Pulmonary artery endothelial cell (primary cell): ENCODE measurements at places on chromosomes 5 and 9.

DNA sequence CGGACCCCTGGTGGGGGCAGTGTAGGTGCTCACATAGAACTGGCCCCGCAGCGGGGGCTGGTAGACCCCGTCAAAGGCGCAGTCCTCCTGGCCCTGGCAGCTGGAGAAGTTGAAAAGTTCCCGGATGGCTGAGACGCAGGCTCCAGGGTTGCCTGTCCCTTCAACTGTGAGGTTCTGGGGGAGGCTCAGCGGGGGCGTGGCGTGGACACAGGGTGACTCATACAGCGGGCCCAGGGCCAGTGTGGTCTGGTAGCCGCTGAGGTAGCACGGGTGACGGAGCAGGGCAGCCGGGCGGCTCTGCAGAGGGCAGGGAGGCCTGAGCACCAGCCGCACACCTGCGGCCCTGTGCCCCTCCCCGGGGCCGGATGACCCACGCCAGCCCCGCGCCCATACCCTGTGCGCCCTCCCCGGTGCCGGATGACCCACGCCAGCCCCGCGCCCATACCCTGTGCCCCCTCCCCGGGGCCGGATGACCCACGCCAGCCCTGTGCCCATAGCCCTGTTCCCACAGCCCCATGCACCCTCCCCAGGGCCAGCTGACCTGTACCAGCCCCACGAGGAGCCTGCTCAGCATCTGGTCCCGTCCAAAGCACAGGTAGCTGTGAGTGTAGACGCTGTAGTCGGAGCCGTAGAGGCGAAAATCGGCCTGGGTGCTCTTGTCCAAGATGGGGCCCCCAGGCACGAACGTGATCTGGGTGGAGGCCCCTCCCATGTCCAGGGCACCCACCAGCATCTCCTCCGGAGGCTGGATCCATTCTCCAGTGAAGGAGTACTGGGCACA, 5.0 kb downstream of the ENTPD8 start:
- peak; percentile 32 for DNase-seq

DNA sequence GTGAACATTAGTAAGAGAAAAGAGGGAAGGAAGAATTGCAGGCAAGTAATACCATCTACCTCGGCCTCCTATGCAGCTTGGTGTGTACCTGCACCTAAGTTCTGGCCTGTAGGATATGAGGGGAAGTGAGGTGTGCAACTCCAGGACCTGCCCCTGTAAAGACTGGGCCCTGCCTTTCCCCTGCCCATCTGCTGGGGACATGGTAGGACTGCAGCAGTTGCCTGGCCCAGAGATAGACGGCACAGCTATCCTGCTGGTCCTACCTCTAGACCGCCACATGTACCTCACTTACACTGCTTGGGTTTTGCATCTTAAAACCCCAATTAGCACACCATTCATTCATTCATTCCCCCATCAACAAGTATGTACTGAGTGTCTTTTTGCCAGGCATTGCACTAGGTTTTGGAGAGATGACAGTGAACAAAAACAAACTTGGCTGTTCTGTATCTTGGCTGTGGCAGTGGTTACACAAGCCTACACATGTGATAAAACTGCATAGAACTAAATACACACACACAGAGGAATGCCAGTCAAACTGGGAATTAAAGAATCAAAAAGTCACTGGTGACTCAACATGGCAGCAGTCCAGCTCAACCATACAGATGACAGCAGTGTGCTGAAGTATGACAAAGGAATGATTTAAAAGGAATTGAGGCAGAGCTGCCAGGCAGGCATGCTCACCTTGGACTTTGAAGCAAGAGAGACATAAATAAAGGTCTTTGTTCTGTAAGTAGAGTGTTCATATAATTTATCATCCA, 23.3 kb upstream of the MGAT1 start:
- no peak for DNase-seq

- no peak for DNase-seq
These were observed 164.2 kb downstream of the AUH start for GRCh38 chr9:91197232-91198181.

DNA sequence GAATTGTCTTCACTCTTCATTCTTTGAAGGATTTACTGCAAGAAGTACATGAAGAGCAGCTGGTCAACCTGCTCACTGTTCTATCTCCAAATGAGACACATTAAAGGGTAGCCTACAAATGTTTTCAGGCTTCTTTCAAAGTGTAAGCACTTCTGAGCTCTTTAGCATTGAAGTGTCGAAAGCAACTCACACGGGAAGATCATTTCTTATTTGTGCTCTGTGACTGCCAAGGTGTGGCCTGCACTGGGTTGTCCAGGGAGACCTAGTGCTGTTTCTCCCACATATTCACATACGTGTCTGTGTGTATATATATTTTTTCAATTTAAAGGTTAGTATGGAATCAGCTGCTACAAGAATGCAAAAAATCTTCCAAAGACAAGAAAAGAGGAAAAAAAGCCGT, 37.6 kb downstream of the FXN start:
- no peak for DNase-seq

GRCh38 chr9:95462249-95463147, 54.3 kb downstream of the PTCH1 start:
- peak; percentile 41 for DNase-seq

GRCh38 chr5:10499776-10500175, 58.1 kb downstream of the ROPN1L start:
- no peak for DNase-seq

DNA sequence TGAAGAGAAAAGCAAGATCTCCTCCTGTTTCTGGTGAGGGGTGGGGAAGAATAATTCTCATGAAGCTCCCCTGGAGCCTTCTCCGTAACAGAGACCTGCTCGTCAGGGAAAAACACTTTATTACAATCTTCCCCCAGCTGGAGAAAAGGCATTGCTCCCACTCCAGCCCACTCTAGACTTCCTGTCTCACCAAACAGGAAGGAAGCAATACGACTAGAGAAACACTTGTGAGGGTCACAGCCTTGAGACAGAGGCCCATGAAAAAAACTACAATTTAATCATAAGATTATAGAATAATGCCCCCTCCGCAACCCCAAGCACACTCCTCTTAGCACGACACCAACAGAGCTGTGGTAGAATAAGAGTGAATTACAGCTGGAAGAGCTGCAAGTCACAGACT, 197.2 kb upstream of the S1PR3 start:
- DNase-seq: no peak

- no peak for DNase-seq
These were observed 338.9 kb downstream of the EFNA5 start for GRCh38 chr5:107331882-107332281.

DNA sequence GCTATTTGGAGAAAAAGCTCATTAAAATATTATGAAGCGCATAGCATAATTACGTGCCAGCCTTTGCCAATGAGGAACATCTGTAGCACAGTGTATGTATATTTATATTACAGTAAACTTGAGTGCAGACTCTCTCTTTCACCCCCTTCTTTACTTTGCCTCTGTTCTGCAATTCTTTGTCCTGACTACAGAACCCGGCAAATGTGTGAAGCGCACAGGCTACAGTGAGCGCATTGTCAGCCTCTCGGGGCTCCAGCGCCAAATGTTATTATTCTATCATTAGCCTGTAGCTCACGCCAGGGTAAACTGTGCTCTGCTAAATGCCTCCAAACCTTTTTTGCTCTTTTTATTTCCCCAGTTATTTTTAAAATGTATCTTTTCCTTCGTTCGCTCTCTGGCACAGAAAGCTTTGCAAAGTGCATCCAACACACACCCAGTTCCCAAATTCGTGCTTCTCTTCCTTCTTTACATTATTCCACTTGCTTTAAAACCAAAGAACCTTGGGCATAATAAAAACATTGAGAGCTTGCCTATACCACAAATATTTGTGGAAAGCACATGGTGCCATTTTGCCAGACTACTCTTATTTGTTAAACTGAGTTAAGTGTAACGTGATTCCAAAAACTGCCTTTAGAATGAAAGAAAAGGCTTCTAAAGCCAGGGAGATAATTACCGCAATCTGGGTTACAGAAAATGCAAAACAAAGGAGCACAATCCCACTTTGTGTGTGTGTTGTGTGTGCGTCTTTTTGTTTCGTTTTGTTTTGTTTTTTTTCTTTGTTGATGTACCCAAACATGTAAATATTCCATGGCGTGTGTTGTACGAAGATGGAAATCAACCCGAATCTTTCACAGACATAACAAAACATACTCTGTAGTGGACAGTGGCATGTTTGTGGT, 164.1 kb upstream of the MPDZ start:
- DNase-seq: no peak

- DNase-seq: peak; percentile 97
These were observed 79.0 kb downstream of the GLDC start for GRCh38 chr9:6566409-6567139.

DNA sequence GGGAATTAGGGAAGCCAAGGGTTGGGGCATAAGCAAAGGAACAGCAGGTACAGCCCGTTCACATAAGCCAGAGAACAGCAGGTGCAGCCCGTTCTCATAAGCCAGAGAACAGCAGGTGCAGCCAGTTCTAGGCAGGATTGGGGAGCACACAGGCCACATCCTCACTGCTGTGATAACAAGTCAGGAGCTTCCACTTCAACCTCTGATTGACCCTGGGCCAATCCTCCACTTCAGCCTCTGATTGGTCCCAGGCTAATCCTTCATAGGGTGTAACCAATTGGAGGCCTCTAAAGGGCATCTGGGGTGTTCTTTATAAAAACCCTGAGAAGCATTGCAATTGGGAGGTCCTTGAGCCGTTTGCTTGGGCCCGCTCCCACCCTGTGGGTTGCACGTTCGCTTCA, 27.5 kb downstream of the CEL start:
- DNase-seq: no peak

DNA sequence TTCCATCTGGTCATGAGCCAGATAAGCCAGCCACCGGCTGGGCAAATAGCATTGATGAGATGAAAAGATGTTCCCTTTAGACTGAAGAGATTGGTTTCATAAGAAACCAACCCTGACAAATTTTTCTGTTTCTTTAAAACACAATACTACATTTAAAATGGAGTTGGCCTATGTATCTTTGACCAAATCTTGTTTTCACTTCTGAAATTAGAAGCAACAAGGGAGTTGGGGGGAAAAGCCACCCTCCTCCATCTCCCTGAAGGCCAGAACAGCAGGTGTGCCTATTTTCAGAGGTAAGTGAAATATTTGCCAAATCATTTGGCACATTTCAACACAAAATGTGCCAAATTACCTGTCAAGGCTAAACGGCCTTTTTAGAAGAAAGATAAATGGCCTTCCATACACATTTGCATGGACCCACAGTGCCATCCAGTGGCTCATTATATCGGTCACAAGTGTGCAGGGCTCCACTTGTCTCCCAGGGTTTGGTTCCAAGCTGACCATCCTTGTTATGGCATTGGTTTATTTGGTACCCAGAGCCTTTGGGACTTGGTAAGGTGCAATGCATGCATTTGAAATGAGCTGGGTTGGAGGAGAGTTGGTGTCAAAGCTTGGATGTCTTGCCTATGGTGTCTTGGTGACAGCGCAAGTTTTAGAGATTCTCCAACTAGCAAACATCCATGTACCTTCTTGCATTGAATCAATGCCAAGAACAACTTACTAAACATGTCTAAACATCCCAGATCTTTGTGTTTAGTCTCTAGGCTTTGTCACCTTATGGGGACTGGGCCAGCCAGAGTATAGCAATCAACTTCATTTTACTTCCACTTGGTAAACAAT, 372.0 kb upstream of the KIF2A start:
- peak; percentile 15 for DNase-seq

DNA sequence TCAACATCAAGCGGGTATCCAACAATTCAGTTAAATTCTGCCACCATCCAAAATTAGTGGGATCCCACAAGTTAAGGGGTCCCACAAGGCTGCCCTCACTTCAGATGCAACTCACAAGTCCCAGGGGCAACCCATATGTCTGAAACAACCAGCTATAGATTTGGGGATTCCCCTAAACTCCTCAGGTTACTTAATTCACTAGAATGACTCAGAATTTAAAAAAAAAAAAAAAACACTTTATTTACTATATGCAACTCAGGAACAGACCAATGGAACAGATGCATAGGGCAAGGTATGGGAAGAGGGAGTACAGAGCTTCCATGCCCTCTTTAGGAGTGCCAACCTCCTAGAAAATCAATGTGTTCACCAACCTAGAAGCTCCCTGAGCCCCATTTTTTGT, 15.1 kb downstream of the AUH start:
- no peak for DNase-seq

DNA sequence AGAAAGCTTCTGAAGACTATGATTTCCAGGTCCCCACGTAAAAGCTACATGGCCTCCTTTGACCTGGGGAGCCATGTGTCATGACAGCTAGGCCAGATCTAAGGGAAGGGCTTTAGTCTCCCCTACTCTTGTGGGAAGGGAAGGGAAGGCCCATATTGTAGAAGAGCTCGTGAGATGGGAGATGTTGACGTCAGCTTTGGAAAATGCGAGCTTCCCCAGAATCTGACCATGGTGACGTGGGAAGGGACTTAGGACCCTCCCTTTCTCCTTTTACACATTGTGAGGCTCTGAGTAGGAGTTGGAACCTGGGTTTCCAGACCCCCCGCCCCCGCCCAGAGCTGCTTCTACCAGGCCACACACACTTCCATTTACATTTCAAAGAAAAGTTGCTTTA, 165.5 kb downstream of the SYK start:
- DNase-seq: no peak

DNA sequence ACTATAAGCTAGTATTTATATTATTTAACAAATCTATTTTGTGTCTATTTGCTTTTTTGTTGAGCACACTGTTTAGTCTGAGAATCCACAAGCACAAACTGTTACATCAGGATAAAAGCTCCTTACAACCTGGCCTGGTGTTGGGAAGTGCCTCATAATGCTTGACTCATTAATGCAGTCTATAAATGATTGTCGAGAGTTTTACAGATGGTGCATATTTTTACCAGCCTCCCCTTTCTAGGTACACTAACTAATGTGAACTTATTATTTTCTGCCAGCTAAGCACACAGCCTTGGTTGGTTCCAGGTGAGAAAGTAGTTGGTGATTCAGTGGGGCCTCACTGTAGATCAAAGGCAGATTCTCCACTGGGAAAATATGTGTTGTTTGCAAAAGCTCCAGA, 151.0 kb upstream of the ADAMTS16 start:
- DNase-seq: no peak

DNA sequence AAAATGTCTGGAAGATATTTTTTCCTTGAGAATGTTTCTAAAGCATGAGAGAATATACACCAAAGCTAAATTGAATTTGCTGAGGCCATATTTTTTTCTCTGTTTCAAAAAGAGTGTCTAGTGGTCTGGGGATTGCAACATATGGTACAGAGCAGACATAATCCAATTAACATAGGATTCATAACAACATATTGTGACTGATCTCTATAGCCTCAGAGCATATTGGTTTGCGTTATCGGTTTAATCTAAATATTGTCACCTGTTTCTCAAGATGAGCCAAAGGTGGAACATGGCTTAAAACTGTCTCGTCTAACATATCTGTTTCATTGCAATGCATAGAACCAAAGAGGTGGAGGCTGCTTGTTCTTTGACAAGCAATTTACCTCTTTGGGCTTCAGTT, 3.9 kb downstream of the PPP3R2 start:
- no peak for DNase-seq

DNA sequence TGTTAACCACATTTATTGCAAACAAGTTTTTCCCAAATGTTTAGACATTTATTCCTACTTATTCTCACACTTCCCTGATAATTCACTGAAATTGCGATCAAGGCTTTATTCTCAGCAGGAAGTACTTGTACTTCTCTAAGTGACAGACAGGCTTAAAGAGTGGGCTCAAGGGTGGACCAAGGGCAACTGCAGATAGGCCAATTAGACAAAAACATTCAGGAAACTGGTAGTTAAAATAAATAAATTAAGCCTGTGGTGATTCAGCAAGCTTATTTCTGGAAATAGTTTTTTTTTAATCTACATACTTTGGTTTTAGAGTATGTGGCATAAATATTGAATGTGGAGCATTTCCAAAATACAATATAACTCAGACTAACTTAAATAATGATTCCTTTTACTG, 136.1 kb downstream of the UGCG start:
- DNase-seq: no peak
